CD8-positive, alpha-beta T cell (primary cell): ENCODE measurements at places on chromosomes 7 and 10.

- DNase-seq: no peak
Measured at GRCh38 chr10:11831520-11831951, 8.4 kb downstream of the PROSER2 start.

GRCh38 chr10:67250686-67251085 is 324.9 kb downstream of the LRRTM3 start:
- no peak for DNase-seq

GRCh38 chr7:94440451-94441039 is 45.9 kb downstream of the COL1A2 start:
- DNase-seq: no peak

GRCh38 chr10:74400186-74400585 is 249.2 kb downstream of the ADK start:
- DNase-seq: no peak

DNA sequence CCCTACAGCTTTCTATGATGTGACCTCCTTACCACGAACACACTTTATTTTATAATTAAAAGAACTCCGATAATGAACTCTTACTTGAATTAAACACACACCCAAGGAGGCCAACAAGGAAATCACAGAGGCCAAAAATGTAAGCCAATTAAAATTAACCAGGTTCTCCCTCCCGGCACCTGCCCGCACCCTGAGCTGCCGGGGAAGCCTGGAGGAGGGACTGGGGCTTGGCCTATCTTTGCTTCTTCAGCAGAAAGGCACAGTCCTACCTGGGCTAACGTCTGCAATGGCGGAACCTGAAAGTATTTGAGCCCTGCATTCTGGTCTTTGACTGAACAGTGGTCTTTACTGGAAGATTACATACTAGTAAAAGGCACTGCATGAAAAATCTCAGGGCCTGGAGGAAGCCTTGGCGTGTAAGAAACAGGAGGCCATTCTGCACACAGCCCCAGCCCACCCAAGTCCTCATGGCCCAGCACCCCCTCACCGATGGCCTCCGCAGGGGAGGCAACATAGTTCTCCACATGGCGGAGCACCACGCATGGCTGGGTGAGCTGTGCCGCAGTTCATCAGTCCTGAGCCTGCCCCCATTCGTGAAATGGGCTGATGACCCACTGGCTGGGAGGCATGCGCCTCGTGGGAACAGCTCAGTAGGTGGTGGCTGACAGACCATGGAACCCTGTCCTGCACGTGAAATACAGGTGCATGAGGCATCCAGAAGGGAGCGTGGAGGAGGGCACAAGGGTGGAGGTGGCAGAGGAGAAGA is 173.8 kb downstream of the PARD3 start:
- DNase-seq: no peak

DNA sequence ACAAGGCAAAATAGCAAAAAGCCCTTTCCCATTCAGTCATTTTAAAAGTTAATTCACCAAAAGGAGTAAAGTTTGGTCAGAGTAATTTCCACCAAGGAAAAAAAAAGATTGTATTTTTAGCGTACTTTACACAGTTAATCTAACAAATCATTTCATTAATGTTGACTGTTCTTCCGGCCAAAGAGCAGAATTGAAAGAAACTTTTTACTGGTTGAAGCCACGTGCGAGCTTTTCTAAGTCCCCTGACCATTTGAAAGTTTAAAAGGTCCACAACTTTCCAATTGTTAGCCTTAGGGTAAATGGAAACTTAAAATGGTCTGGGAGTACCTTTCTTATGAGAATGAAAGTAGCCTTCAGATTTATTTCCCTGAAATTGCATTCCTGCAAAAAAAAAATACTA is 296.7 kb downstream of the ARL4A start:
- DNase-seq: no peak

GRCh38 chr10:94890264-94891022 is 48.0 kb upstream of the CYP2C9 start:
- no peak for DNase-seq

- DNase-seq: no peak
Measured at GRCh38 chr10:98378722-98379121, 36.3 kb downstream of the PYROXD2 start.

GRCh38 chr10:112904000-112904399 is 46.0 kb upstream of the TCF7L2 start:
- DNase-seq: no peak

DNA sequence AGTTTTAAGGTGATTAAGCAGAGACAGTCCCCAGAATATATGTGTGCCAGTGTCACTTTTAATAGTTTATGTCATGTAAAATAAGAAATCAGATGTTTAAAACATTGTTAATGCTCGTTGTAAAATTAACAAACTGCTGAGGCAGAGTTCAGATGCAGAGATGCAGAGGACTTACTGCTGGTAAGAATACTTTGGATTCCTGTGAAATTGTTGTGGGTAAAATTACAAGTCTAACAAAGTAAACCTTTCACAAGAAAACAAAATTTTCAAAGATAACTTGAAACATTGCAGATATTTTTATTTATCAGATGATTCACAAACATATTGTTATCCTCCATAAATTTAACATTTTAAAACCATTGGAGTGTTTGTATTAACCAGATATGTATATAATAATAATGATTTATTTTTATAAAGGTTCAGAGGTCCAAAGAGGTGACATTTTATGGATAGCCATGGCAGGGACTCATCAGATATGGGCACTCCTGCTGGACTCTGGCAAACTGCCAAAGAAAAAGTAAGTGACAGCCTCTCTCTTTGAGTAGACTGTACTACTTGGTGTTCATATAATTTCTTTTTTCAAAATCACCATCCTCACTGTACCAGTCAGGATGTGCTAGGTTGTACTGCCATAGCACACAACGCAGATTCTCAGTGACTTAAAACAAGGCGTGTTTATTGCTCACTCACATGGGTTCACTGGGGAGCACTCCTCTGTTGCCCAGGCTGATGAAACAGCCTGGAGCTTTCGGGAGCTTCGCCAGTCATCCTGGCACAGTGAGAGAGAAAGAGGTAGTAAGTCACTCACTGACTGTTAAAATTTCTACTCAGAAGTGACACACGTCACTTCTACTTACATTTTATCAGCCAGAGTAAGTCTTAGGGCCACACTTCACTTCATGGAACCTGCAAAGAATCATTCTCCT is 43.5 kb downstream of the NHLRC2 start:
- no peak for DNase-seq

GRCh38 chr7:96236198-96237039 is 85.5 kb downstream of the SLC25A13 start:
- DNase-seq: no peak

GRCh38 chr10:51928162-51928561 is 228.8 kb upstream of the CSTF2T start:
- DNase-seq: no peak

DNA sequence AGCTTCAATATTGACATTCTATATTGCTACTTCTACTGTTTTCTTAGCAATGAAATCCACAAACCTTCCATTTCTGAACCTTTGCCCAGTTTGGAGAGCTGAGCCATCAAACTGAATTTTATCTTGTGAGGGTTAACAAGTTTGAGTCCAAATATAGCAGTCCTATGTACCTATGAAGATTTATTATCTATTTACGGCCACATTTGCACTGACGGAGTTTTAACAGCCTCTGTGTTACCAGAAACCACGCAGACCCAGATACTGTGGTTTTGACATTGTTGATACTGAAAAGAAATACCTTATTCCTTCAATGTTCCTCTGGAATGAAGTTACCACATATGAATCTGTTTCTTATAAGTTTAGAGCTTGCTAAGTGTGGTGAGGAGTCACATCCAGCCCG is 172.6 kb downstream of the FGFR2 start:
- no peak for DNase-seq

GRCh38 chr10:126458466-126458865 is 70.2 kb upstream of the ADAM12 start:
- DNase-seq: no peak

DNA sequence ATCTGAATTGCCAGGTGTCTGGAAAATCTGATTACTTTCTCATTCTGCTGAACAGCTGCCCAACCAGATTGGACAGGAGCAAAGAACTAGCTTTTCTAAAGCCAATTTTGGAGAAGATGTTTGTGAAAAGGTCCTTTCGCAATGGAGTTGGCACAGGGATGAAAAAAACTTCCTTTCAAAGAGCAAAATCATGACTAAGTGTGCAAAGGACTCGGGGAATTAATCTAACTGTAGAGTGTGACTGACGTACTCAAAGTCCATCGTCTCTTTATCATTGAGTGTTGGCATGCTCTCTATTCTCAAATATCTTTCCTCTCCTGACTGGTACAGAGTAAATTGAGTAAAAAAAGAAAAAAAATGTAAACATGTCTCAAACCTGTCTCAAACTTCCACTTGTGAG is 3.3 kb downstream of the NPS start:
- DNase-seq: no peak

- DNase-seq: no peak
Measured at GRCh38 chr7:120052884-120053382, 220.0 kb upstream of the KCND2 start.

DNA sequence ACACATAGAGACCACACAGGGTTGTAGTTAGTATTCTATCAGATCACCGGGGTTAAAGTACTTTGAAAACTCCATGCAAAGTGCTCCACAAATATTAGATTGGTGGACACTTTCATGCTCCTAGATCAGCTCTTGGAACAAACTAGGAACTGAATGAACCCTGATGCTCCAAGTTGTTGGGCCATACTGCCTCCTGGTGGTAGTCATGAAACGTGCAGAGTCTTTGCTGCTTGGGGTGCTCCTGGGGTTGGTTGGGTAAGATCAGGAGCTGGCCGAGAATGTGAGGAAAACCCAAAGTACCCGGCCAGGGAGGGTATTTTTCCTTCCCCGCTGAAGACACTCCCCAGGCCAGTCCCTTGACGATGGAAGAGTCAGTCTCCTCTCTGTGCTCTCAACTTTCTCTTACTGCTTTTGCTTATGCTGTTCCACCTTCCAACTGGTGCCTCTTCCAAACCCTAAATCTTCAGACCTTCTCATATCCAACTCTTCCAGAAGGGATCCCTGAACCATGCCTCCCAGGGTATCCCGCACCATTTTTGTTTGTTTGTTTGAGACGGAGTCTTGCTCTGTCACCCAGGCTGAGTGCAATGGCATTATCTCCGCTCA is 918 bp upstream of the RPEL1 start:
- DNase-seq: peak; percentile 74

DNA sequence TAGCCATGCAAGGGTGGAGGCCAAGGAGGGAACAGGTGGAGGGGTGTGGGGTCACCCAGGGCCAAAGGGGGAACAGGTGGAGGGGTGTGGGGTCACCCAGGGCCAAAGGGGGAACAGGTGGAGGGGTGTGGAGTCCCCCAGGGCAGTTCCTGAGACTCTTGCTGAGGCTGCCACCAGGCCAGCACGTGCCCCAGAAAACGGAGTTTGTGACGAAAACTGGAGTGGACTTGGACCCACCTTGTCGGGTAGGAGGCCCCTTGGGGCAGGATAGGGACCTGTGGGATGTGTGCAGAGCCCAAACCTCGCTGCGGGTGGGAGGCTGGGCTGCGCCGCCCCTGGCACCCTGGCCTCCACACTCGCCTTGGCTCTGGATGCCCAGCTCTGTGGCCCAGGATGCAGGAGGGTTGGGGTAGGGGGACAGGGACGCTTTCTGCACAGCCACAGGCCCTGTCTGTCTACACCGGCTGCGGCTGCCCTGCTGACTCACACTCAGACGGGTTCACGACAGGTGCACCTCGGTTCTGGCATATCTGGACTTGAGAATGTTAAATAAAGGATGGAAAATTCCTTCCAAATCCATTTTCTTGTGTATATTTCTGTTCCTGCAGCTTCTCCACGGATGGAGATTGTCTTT is 562 bp upstream of the ADGRA1 start:
- DNase-seq: no peak

DNA sequence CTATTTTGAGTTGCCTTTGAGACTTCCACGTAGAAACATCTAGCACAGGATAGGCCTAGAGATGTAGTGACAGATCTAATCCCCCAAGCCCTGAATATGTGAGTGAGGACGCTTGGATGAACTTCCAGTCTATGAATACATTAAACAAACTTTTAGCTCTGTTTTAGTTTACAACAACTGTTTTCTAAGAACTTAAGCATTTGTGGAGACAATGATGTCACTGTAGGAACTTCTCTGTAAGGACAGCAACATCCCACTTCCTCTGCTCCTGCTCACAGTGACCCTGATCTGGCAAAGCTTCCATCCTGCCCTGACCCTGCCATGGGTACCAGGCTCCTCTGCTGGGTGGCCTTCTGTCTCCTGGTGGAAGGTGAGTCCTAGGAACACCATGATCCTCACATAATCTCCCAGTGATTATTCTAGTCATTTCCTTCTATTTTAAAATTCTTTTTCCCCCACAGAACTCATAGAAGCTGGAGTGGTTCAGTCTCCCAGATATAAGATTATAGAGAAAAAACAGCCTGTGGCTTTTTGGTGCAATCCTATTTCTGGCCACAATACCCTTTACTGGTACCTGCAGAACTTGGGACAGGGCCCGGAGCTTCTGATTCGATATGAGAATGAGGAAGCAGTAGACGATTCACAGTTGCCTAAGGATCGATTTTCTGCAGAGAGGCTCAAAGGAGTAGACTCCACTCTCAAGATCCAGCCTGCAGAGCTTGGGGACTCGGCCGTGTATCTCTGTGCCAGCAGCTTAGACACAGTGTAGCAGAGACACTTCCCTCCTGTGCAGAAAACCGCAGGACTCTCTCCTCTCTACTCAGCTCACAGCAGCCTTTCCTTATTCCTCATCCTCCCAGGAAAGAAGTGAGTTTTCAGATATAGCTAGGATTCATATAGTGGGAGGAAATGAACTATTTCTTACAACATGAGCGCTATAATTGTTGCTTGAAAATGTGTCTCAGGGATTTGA is 194.4 kb upstream of the PRSS1 start:
- DNase-seq: no peak

- no peak for DNase-seq
Measured at GRCh38 chr10:71848325-71849275, 2.5 kb downstream of the PSAP start.

DNA sequence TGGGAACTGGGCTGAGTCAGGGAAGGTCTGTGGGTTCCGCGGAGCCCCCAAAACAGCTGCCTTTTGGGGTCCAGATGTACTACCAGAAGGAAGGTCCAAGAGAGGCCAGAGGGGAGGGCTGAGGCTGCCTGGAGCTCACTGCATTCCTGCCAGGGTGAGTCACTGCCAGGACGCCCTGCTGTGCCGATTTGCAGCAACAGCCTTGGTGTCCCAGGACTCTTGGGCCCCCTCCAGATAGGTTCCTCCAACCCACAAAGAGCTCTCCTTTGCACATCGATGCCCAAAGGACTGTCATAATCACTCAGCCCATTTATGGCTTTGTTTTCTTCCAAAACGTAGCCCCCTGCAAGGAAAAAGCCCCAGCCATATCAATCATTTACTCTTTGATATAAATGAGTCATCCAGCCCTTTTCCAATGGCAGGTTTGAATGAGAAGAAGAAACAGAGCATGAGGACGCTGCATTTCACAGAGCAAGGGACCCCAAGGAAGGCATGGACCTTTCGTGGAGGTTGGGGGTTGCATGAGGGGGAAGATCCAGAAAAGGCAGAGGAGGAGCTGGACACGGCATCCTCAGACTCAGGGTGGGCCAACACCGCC is 32.2 kb upstream of the COL13A1 start:
- no peak for DNase-seq

DNA sequence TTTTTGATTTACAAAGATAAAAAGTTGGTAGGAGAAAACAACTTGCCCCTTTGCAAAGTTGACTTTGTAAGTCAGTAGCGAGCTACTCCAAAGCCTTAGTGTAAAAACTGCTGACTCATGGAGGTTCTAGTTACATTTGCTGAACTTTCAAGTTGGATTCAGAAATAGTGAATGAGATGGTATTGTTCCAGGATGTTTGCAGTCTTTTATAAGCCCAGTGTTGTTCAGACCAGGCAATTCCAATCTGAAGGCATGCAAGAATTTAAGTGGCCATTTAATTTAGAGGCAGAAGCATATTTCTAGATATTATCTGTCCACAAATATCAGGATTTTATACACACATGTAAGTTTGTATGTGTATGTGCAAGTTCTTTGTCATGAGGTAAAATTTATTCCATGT is 21.6 kb downstream of the TES start:
- DNase-seq: no peak
